ENCODE measurements at places on chromosomes 16 and 17. TPM values are rescaled to one million over a fixed set of nuclear protein-coding genes. Genes with fewer than 3 reads are reported as not detected.

Gene TBC1D3I
- 0.11 TPM for polyA plus RNA-seq

Gene HBA1
- 3.4 TPM for polyA plus RNA-seq

Gene CDH1
- 58.1 TPM for polyA plus RNA-seq

Gene EFNB3
- 4.5 TPM for polyA plus RNA-seq

Gene MLKL
- polyA plus RNA-seq = 5.1 TPM

Gene ZG16
- polyA plus RNA-seq = not detected

Gene CSH1
- polyA plus RNA-seq = 0.68 TPM

Gene FBXO39
- not detected for polyA plus RNA-seq

Gene C17orf78
- 0.19 TPM for polyA plus RNA-seq

Gene SCNN1B
- polyA plus RNA-seq = 0.78 TPM

Gene PERCC1
- not detected for polyA plus RNA-seq
